ENCODE measurements at places on chromosomes 2 and 18. TPM values are rescaled to one million over a fixed set of nuclear protein-coding genes. Genes with fewer than 3 reads are reported as not detected.

CAPN14 gene
- 1.0 TPM for total RNA-seq

- DNase-seq, result no peak
Measured at GRCh38 chr2:185667452-185667851, 71.2 kb upstream of the FSIP2 start.

GRCh38 chr2:72083751-72084583 is 63.7 kb downstream of the CYP26B1 start:
- DNase-seq, result no peak

PLCL1 gene
- total RNA-seq, result not detected

- DNase-seq, result peak; percentile 76
Measured at GRCh38 chr2:66574701-66575624, 140.0 kb downstream of the MEIS1 start.
